ENCODE measurements at places on chromosomes 1 and 21.

- no peak for DNase-seq
Observed at GRCh38 chr21:44350773-44351481, 2.5 kb upstream of the TRPM2 start.

GRCh38 chr1:58799650-58800049 is 15.8 kb upstream of the JUN start:
- no peak for DNase-seq

DNA sequence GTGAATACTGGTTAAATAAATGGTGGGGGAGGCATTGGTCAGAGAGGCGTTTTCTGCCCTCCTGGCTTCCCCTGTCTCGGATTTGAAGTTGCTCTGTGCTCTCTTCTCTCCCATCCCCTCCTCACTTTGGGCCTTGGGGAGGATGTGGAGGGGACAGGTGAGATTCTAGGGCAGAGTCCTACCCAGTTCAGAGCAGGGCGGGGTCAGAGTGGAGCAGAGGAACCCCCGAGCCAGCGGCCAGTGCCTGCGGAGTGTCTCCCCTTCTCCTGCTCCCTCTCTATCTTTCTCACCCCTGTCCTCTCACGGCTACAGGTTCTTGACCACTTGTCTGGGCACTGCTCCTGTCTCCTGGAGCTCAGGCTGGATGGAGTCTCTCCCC is 8.1 kb downstream of the KNCN start:
- DNase-seq: no peak

GRCh38 chr1:221700536-221700935 is 41.4 kb downstream of the DUSP10 start:
- no peak for DNase-seq

- DNase-seq: no peak
Observed at GRCh38 chr1:111775966-111776365, 20.3 kb downstream of the DDX20 start.

- no peak for DNase-seq
Observed at GRCh38 chr1:226349801-226350518, 41.0 kb upstream of the LIN9 start.

DNA sequence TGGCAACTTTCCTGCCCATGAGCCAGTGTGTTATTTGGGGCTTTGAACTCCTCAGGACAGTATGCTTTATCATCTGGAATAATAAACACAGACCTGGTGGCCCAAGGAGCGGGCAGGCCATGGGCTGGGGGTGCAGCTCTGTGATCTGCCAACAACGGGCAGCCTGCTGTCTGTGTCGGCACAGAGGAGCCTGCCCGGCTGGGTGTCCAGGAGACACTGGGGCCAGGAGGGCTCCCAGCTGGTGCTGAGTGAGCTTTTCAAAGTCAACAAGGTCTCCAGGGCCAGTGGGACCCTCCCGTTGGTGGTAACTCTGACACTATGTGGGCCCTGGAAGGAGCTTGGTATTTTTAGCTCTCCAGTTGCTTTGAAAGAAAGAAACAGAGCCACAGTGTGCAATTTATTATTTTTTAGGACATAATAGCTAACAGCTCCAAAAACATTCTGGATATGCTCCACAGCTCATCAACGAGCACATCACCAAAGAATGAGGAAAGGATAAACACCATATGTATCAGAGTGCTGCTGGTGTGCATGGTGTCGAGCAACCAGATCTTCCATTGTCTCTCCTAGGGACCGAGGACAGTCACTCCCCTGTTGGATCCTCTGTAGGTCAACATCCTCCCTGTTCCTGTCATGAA is 488.7 kb upstream of the USP24 start:
- no peak for DNase-seq

- DNase-seq: no peak
Observed at GRCh38 chr1:36796106-36796590, 238.2 kb downstream of the GRIK3 start.

GRCh38 chr1:47812904-47813514 is 184.2 kb downstream of the TRABD2B start:
- DNase-seq: no peak

- no peak for DNase-seq
Observed at GRCh38 chr1:21875621-21876063, 61.5 kb downstream of the HSPG2 start.

GRCh38 chr1:190475421-190476141 is 2.1 kb downstream of the BRINP3 start:
- DNase-seq: no peak

DNA sequence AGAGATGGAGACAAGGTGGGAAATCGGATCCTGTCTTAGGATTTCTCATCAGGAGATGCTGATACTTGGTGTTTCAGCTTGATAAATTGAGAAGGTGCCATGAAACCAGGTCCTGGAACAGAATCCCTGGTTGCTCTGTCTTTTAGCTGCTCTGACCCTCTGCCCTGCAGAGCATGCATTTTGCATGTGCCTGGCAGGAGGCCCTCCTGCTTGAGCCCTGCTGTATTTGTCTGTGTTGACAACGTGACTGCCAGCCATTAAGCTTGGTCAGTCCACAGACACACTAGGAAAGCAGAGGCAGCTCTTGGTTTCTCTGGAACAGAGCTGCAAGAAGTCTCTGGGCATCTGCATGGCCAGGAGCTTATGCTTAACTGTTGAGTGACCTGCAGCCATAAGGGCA is 2.5 kb downstream of the SLC25A44 start:
- no peak for DNase-seq

- no peak for DNase-seq
Observed at GRCh38 chr1:62988867-62989266, 204.9 kb downstream of the ATG4C start.

GRCh38 chr1:53729456-53730223 is 9.3 kb downstream of the GLIS1 start:
- no peak for DNase-seq

GRCh38 chr1:65758128-65758527 is 34.6 kb upstream of the PDE4B start:
- no peak for DNase-seq

DNA sequence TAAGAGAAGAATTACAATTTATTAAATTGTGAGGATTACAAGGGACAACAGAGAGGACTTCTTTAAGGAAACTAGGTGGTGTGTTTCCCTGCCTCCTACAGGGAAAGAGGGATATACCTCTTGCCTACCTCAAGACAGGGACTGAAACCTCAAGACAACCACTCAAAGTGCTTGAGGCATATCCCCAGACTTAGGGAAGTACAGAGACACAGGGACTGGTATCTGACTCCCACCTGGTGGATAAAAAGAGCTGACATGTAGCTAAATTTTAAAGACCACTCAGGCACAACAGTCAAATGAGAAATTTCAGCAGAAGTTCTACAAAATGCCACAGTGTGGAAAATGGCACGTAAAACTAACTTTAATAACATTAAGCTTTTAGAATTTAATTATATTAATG is 21.3 kb downstream of the DENND2C start:
- DNase-seq: no peak

- peak; percentile 53 for DNase-seq
Observed at GRCh38 chr1:206631085-206631509, 4.2 kb upstream of the DYRK3 start.
